ENCODE measurements at places on chromosomes 3 and 15.

GRCh38 chr3:50444213-50444612, 59.2 kb downstream of the CACNA2D2 start:
- DNase-seq, result no peak

- DNase-seq, result no peak
Observed at GRCh38 chr3:12231431-12231830, 57.4 kb upstream of the PPARG start.

GRCh38 chr15:47614360-47615011, 102.8 kb upstream of the SEMA6D start:
- DNase-seq, result no peak

DNA sequence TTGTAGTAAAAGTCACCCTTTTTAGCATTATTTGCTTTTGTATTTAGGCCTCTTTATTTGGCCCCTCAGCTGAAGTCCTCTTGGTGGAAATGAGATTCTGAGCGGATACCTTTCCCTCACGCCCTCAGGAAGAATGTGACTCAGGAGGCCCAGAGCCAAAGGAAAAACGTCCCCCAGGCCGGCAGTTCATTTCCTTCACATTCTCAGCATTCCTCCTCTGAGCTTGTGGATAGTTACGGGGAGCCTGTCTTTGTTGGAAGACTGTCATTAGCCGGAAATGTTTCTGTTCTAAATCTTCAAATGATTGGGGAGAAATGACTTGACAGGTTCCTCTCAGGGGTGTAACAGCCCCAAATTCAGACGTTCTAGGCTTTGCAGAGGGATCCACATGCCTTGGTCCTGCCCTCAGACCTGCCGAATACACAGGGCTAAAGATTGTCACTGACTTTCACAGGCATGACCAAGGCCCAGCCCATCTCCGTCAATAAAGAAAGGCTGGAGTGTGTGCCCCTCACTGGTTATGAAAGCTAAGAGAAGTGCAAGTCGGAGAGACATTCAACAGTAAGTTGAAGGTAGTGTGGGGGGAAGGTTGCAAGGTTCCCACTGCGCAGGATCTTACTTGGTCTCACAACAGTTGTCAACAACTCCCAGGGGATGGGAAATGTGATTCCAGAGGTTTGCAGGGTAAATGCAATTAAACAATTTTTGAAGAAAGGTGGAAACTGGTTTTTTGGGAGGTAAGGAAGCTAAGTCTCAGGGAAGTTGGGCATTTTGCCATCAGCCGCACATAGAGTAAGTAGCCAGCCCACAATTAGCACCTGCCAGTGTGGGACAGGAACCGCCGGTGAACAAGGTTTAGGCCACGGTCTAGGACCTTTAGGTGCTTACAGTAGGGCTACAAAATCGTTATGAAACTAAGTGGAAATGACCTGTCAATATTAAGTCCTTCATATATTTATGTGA, 39.7 kb upstream of the MYZAP start:
- no peak for DNase-seq

GRCh38 chr15:64092864-64093626, 593 bp downstream of the CIAO2A start:
- no peak for DNase-seq

DNA sequence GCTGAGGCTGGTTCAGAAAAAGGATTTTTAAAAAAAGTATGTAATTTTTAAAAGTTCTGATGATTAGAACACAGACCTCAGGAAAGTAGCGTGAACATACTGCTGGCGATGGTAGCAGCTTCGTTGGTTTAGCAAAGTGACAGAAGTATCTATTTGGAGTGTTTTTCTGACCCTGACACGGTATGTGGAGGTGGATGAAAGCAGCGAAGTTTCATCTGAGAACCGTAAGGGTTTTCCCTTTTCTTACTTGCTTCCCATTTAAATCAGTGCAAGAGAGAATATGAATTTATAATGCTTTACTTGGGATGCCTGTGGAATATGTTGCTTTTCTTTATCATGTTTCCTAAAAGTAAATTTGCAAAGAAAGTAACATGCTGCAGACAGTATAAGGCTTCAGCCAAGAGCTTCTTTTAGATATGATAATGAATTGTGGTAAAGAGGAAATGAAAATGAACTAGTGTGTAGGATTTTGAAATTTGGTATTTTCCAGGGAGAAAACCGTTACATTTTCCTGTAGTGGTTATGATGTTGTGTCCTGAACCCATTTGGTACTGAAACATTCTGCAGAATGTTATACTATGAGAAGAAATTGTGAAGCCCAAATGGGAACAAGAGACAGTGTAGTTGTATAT, 3.9 kb downstream of the CHST2 start:
- DNase-seq, result no peak
